ENCODE measurements at places on chromosomes 2 and 18.

GRCh38 chr2:142603759-142604158 lies 273.7 kb upstream of the KYNU start:
- no peak for DNase-seq

- no peak for DNase-seq
These were observed 6.2 kb upstream of the INPP4A start for GRCh38 chr2:98438190-98439133.

DNA sequence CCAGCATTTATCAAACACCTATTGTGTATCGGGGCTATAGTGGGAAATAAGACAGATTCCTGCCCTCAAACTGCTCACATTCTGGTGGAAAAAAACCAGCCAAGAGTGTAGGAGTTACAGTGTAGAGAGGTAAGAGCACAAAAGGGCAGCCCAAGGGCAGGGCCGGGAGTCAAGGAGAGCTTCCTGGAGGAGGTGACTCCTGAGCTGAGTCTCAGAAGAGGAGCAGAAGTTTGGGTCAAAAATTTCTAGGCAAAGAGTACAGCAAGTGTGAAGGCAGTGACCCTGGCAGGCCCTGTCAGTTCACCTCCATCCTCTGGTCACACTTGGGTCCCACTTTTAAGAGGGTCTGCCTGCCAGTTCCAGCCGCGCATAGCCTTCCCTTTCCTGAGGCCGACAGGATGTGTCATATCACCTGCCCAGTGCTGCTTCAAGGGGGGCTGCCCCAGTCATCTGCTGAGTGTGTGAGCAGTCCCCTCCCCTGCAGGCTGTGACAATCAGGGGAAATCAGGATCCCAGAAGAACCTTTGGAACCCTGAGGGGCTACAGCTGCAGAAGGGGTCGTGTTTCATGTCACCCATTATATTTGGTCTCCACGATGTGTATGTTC lies 118.4 kb downstream of the GLI2 start:
- DNase-seq: no peak

DNA sequence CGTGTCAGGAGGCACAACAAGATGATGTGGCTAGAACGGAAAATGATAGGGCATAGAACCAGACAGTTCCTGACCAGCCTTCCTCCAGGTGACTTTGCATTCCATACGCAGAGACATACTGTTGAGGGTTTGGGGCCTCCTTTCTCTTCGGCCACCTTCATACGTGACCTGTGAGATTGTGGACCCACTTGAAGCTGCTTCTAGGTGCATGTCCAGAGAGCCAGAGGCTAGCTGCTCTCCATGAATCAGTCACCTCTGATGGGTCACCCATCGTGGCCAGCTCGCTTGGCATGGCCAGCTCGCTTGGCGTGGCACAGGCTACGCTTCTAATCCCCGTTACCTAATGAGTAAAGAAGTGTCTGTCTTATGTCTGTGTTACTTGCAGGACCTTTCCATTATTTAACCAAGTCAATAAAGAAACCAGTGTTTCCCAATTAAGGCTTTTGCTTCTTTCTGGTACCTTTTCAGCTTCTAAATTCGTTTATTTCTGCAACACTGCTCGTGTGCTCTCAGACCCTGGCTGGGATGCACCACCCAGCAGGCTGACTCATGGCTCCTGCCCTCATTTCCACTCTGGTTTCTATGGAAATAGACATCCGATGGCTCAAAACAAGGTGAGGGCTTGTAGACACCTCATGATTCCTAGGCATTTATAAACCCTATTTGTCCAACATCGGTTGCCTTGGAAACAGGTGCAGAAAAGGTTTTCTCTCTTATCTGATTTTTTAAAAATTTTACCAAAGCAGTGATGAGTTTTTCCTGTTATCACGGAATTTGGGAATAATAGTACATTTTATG lies 86.7 kb upstream of the B3GNT7 start:
- DNase-seq: no peak

GRCh38 chr18:11710578-11710977 lies 21.5 kb downstream of the GNAL start:
- DNase-seq: no peak

DNA sequence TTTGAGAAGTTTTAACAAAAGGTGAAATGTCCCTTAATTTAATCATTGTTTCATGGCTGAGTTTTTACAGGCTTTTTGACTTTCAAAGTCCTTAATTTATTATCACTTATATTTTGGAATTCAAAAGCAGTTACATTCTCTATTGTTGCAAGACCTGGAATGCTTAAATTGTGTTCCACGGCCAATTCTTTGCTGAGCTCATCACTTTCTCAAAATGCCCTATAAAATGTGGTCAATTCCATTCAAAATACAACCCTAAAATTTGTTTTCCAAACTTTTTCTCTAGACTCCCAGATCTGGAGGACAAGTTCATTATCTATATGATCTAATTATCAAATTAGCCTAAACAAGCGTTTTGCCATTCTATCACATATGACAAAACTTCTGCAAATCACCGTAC lies 1051.2 kb downstream of the TDRD15 start:
- no peak for DNase-seq

- DNase-seq: no peak
These were observed 2.8 kb upstream of the TANC1 start for GRCh38 chr2:158965641-158966040.
